T-helper 1 cell (primary cell): ENCODE measurements at places on chromosomes 1 and 21.

DNA sequence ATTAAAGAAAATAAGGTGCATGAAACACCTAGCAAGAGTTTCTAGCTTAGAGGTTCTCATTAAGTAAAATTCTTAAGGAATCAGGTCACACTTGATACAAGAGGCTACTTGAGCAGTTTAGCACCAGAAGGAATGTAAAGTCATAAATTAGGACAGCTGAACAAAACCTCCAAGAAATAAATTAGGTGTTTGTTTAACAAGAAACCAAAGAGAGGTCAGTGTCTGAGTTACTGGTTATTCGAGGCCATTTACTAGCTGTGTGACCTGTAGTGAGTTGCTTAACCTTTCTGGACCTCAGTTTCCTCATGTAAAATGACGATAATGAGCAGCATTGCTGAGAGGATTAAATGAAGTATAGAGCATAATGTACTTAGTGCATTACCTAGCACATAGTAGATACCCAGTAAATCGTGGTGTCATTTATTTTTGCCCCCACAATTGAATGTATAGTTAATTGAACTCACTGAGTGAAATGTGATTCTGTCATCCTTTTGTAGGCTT, 908 bp upstream of the ELK4 start:
- no peak for DNase-seq

- DNase-seq, result no peak
Measured at GRCh38 chr1:192225703-192226102, 67.4 kb downstream of the RGS18 start.

DNA sequence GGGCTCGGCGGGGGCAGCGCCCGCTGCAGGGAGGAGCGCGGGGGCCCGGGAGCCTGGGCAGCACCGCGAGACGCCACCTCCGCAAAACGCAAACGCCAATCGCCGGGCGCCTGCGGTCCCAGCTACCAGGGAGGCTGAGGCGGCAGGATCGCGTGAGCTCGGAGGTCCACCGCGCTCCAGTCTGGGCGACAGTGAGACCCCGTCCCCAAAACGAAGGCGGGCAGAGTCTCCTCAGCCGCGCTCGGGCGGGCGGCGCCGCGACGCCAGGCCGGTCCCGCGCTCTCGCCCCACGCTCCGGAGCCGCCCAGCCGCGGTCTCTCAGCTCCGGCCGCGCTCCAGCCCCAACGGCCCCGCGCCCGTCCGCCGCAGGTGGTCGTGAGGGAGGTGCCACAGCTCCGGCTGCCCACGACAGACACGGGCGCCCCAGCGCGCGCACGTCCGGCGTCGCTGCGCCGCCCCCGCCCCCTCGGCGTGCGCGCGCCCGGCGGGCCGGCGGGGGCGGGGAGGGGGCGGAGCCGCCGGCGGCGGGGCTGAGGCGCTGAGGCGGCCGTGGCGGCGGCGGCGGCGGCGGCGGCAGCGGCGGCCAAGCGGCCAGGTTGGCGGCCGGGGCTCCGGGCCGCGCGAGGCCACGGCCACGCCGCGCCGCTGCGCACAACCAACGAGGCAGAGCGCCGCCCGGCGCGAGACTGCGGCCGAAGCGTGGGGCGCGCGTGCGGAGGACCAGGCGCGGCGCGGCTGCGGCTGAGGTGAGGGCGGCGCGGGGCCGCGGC, at the start of gene ADARB1:
ADARB1 (plus strand) TSS at position 533 of the 770 bp plus-strand sequence. CDS start 97,077 bp downstream, outside the sequence.
- peak; percentile 73 for DNase-seq

- no peak for DNase-seq
Measured at GRCh38 chr1:116420417-116421200, 47.6 kb downstream of the ATP1A1 start.

- no peak for DNase-seq
Measured at GRCh38 chr21:33729641-33730040, 87.3 kb downstream of the ITSN1 start.
